ENCODE measurements at places on chromosomes 2 and 18.

GRCh38 chr2:159658881-159659873, 42.8 kb upstream of the BAZ2B start:
- DNase-seq, result no peak

DNA sequence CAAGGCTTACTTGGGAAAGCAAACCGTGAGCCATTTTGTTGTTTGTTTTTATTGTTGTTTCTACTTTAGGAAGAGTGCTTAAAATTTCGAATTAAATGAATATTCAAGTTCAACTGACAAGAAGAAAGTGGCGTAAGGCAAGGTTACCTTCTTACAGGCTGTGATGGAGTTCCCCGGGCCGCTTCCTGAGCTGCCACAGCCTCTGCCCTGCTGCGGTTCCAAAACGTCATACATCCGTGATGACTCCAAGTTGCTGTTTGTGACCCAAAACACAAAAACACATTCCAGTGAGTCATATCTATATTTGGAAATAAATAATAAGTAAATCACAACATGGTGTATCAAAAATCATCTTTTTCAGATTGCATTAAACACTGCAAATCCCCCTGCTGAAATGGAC, 49.7 kb downstream of the SPHKAP start:
- DNase-seq, result no peak

- no peak for DNase-seq
These were observed 123.5 kb downstream of the MBD2 start for GRCh38 chr18:54100920-54101470.

DNA sequence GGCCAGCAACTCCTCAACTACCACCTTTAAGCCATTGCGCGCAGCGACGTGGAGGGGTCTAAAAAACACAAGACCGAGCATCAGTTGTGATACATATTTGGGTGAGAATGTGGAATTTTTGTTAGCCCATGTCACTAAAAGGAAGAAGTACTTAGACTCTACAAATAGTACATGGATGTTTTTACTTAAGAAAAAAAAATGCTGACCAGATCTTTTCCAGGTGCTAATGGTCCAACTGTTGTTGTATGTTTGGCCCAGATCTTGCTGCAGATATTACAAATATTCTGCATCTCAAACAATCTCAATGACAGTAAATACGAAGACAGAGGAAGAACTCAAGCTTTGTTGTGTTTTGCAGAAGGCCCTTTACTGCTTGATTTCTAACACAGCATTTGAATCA, 67.1 kb upstream of the PGAP1 start:
- no peak for DNase-seq
